ENCODE measurements at places on chromosomes 11 and 22. TPM values are rescaled to one million over a fixed set of nuclear protein-coding genes. Genes with fewer than 3 reads are reported as not detected.

The MOGAT2 gene
- total RNA-seq, result not detected

DNA sequence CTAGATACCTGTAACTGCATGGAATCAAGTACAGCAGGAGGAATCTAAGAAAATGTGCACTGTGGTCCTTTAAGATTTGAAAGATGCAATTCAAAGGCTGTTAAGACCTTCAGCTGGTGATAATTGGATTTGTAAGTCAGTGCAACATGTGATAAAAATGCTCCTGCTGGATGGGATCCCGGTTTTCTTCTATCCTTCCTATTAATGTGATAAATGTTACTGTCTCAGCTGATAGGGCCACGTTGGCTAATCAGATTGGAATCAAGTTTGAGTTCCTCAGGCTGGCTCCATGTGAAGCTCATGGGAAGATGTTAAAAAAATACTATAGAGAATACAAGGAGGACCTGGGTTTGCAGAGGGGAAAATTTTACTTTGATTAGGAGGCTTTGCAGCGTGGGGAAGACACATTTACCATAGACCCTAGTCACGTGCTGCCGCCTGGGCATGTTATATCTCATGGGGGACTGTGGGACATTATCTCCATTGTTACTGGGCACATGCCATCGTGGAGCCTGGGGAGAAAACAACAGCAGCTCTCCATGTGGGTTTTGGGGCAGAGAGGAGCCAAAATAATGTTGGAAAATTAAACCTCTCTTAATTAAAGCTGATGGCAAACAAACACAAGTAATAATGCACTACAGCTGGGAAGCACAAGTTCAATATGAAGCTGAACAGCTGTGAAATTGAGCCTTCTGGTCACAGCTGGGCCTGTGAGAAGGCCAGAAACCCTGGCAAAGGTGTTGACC, 652.5 kb downstream of the NTM start:
- no peaks in the 10 kb centered on the region for H3K36me3 ChIP-seq
- DNase-seq, result no peak
- H3K27ac ChIP-seq, result no peak overlapping the region
- H3K27me3 ChIP-seq, result no peaks in the 10 kb centered on the region

The CASP5 gene
- total RNA-seq, result not detected

The GALNT18 gene
- not detected for total RNA-seq

DNA sequence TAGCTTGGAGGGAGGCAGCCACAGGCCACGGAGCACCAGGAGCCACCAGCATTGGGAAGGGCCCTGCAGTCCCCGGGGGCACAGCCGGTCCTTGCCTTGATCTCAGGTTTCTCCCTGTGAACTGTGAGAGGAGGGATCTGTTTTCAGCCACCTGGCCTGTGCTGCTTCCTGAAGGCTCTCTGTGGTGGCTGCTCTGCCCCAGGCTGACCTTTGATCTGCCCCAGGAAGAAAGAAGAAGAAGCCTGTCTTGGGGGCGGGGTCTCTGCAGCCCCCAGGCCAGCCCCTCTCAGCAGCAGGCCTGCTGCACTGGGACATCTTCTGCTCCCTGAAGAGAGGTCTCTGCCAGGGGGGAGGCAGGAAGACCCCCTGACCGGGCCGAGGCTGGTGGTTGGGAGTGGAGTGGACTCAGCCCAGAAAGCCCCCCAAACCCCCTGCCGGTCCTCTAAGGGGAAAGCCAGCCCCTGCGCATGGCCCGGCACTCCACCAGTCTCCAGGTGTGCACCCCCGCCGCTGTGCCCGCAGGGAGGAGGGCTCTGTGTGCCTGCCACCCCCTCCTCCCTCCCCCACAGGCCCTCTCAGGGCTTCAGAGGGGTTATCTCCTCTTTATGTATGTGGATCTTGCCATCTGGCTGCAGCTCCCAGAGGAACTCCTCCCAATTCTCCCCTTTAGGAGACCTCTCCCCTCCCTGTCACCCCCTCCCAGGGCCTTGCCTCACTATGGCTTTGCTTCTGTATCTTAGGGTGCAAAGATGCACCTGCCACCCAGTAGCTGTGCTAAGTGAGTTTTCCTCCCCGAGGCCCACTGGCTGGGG, 675.3 kb downstream of the BRD1 start:
- H3K4me3 ChIP-seq, result no peak overlapping the region
- H3K36me3 ChIP-seq, result no peaks in the 10 kb centered on the region
- H3K4me1 ChIP-seq, result no peaks in the 10 kb centered on the region
- H3K27me3 ChIP-seq, result peaks cover 12% of the 10 kb centered on the region
- no peak for DNase-seq
- no peak overlapping the region for H3K27ac ChIP-seq
